Lung microvascular endothelial cell (primary cell): ENCODE measurements at places on chromosomes 12 and 14. TPM values are rescaled to one million over a fixed set of nuclear protein-coding genes. Genes with fewer than 3 reads are reported as not detected.

- DNase-seq = peak; percentile 10
Observed at GRCh38 chr12:45439039-45439438, 223.1 kb downstream of the ANO6 start.

- DNase-seq = no peak
Observed at GRCh38 chr14:70416338-70416724, 559 bp downstream of the SYNJ2BP start.

DNA sequence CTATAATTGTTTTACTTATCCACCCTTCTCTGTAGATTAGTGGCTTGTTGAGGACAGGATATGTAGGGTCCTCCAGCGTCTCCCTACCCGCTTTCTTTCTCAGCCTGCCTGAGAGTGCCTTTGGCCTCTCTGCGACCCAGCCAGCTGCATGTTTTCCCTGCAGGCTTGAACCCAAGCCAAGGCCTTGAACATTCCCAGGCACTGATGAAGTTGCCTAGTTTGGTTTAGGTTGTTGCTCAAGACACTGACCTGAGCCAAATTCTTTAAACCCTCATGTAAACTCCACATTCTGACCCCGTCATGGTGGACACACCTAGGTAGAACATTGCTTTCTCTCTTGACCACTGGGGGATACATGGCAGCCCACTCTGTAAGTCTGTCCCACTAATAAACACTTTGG lies 33.4 kb upstream of the TXNRD1 start:
- no peak for DNase-seq

DNA sequence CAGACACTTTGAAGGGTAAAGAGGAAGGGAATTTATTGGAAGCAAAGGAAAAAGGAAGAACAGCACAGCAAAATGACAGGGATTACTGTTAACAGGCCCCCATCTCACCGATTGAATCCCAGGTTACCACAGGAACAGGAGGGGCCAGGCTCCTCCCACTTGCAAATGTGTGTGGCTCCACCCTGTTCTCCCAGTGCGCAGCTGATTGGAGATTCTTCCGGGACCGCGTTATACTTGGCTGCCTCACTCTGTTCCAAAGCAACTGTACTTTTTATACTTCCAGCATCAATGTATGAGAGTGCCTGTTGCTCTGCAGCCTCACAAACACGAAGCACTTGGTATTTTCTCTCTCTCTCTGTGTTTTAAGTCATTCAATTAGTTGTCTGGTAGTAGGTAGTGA lies 273.6 kb upstream of the MDGA2 start:
- no peak for DNase-seq

DNA sequence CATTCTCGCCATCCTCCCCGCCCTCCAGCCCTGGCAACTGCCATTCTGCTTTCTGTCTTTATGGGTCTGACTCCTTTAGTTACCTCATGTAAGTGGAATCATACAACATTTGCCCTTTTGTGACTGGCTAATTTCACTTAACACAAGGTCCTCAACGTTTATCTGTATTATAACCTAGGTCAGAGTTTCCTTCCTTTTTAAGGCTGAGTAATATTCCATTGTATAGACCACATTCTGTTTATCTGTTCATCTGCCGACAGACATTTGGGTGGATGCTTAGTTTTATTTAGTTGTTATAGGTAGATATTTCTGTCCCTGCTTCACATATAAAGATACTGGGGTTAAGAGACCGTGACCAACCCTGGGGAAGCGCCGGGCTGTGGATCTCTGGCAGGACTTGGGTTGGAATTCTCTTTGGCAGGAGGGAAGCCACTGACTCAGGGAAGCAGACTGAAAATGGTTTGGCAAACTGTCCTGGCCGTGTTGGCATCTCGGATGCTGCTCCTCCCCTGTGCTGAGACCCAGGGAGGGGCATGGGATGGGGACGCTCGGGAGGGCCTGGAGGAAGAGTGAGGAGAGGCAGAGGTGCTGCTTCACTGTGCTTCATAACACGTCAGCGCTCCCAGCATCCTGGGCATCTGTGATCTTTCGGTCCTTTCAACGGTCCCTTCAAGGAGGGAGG lies 38.9 kb downstream of the TEAD4 start:
- no peak for DNase-seq

GRCh38 chr12:99367181-99367580 lies 280.4 kb upstream of the GARIN6 start:
- no peak for DNase-seq

GRCh38 chr12:1595026-1595561 lies 713 bp upstream of the FBXL14 start:
- peak; percentile 13 for DNase-seq

DNA sequence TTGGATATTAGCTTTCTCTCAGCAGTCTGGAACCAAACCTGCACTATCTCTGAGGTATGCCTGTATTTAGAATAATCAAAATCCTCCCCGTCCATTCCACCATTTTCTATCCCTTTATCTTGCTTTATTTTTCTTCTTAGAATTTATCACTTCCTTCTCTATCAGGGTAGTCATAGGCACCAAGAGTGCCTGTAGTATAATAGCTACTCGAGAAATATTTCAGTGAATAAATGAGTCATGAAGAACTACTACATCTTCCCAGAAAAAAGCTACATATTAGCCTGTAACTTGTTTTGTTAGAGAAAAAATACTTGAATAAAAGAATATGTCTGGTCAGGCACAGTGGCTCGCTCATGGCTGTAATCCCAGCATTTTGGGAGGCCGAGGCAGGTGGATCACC lies 4.3 kb downstream of the SLC2A14 start:
- no peak for DNase-seq

GRCh38 chr12:75790219-75790618 lies 241.4 kb downstream of the PHLDA1 start:
- no peak for DNase-seq

DNA sequence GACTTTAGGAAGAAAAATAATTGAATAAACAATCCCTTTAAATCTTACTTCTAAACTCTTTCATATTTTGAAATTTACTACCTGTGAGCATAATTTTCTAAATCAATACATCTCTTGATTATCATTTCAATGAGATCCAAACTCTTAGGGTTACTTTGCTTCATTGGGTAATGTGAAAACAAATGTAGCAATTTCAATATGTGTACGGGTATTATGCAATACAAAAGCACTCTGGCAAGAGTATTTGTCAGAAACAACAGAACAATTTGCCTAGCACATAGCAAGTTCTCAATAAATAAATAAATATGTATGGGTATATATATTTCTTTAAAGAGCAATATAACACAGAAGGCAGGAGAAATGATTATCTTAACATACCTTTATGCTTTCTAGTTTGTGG lies 77.1 kb downstream of the PLEKHG7 start:
- DNase-seq = no peak

- peak; percentile 61 for DNase-seq
Observed at GRCh38 chr12:121797937-121798786, 4.7 kb upstream of the RHOF start.

DNA sequence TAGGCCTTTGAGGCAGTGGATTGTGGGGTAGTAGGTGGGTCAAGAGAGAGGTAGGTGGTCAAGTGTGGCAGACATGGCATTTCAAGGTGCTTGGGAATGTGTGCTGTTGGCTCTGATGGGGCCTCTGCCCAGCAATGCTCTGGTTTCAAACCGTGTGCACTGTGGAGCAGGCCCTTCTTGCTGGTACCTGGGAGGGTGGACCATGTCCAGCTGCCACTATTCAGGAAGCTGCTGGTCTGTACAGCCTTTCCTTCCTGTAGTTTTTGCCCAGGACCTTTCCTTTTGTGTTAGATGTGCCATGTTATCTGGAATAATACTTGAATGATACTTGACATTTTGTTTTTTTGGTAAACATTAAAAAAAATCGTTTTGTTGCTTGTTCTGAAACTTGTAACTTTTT lies 14.8 kb downstream of the RIMKLB start:
- DNase-seq = peak; percentile 40

DNA sequence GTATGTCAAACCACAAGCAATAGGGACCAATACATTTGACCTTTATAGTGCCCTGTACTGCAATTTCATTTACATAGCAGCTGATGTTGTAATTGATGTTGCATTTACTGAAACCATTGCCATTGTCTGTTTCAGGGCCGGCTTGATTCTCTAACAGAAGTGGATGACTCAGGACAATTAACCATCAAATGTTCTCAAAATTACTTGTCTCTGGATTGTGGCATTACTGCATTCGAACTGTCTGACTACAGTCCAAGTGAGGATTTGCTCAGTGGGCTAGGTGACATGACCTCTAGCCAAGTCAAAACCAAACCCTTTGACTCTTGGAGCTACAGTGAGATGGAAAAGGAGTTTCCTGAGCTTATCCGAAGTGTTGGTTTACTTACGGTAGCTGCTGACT lies 216.0 kb downstream of the AKAP6 start:
- no peak for DNase-seq

- DNase-seq = peak; percentile 45
Observed at GRCh38 chr12:56687223-56688128, 608 bp downstream of the PTGES3 start.

DNA sequence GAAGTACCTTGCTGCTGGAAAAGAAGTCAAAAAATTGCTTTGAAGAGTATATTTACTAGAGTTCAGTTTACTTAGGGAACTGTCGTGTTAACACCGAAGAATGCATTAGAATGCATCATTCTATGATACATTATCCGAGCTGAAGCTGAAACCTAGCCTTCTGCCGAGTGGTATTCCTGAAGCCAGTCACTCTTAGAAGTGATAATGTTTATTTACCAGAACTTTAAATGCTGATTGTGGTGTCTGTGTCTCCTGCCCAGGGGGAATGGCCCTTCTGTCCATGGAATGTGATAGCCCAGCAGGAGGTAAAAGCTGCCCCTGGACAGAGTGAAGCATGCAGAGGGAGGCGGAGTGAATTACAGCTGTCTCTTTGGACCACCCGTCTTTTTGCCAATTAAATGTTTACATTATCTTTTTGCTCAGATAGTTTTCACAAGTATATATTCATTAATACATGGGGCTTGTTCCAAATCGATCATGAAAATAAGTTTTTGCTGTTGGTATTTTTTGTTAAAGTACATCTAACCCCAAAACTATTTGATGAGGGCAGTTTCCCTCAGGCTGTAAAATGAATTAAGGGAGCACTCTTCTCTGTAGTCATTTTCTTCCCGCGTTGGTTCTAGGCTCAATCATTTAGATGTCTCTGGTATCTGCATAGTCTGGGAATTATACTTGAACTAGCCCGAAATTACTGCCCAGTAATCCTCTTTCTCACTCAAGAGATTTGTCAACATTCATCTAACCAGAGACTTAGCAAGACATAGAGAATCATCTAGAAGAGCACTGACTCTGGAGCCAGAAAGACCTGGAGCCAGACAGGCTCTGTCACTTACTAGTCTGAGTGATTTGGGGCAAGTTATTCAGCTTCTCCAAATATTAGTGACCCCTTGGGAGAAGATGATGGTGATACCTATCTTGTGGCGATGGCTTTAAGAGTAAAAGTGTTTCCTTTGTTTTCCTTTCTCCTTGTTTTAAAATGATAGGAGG lies 147.6 kb downstream of the CRADD start:
- no peak for DNase-seq

- DNase-seq = no peak
Observed at GRCh38 chr14:56844406-56845002, 34.2 kb upstream of the OTX2 start.

GRCh38 chr14:102071283-102071998 lies 15.4 kb downstream of the HSP90AA1 start:
- DNase-seq = no peak

GRCh38 chr12:69508621-69509020 lies 38.4 kb downstream of the FRS2 start:
- no peak for DNase-seq

DNA sequence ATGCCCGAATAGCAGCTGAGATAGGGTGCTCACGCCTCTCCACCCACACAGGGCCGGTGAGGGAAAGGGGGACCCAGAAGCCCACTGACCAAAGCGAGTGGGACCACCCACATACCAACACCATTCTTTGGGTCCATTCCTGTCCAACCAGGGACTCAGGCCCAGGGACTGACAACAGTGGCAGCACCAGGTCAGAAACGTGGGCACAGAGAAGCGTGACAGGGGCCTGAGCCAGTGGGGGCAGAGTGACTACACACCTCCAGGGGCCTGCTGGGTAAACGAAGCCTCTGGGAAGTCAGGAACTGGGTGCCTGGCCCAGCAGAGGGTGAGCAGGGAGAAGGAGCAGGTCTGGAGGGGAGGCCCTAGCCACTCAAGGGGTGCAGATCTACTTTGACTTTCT lies 13.7 kb downstream of the SPRYD3 start:
- DNase-seq = no peak

DNA sequence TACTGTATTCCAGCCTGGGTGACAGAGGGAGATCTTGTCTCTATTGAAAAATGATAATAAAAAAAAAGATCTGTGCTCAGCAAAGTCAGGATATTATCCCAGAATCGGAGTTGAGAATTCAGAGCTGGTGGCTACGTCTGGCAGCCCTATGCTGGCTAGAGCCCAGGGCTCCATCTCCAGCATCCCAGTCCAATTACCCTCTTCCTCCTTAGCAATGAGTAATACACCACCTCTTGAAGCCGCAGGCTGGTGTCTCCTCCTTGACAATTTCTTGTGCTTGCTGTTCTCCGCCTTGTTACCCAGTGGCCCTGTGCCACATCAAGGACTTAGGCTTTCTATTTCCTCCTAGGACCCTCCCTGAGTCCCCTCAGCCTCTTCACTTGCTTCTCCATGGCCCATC lies 38.4 kb upstream of the DDX11 start:
- DNase-seq = no peak

GRCh38 chr14:100031506-100032281 lies 33.5 kb upstream of the EVL start:
- DNase-seq = no peak

DNA sequence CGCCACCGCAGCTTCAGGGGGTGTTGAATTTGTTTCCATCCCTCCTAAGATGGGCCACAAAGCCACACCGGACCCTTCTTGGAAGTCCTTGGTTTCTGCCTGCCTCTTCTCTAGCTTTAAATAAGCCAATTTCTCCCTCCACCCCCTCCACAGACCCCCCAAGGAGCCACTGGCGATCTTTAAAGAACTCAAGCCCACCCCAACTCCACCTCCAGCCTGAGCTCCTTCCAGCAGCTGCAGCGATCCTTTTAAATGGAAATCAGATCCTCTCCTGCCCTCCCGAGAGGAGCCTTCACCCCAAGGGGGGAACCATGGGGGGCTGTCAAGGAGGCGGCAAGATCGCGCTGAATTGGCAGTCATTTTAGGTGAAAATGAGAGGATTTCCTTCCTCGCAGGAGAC lies 133.1 kb downstream of the NCOR2 start:
- no peak for DNase-seq

DNA sequence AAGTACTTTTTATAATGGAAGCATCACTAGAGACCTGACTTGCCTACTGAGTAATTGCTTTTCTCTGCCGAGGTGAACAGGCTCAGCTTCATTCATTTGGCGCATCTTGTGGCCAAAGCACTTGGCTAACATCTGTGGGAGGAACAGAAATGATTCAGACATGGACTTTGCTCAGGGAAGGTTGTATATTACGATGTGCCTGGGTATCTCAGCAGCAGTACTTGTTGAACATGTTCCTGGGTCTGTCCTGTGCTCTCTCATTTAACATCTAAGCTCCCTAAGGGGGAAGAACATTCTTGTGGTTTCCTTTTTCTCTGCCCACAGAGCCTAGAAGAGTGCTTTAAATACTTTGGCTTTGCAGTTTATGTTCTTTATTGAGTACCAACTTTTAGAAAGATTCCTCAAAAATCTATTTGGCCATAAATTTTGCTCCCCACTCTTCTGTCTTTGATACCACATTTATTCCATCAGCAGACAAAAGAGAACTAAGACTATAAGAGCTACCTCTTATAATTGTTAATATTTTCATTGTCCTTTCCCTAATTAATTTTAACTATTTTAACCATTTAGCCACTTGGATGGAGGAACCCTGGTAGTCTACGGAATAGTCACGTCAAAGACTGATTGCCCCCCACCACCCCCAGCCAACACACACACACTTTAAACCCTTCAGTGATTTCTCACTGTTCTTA lies 101.2 kb upstream of the EGLN3 start:
- no peak for DNase-seq

PROX2 gene
- not detected in 2 replicates for total RNA-seq

C1QL4 gene
- total RNA-seq = not detected in 2 replicates

SMOC1 gene
- total RNA-seq = 0.87 and 5.2 TPM in 2 replicates

KRT75 gene
- not detected in 2 replicates for total RNA-seq

VCPKMT gene
- 1.7 and 2.6 TPM in 2 replicates for total RNA-seq
